ENCODE measurements at places on chromosomes 3 and 15. TPM values are rescaled to one million over a fixed set of nuclear protein-coding genes. Genes with fewer than 3 reads are reported as not detected.

Gene WHAMM
- 4.2 TPM for total RNA-seq

Gene TIPIN
- 19.6 TPM for total RNA-seq

Gene CIAO2A
- total RNA-seq: 90.8 TPM

Gene CSPG5
- 0.29 TPM for total RNA-seq

- DNase-seq: no peak
Observed at GRCh38 chr15:70487387-70487740, 276.0 kb downstream of the UACA start.

DNA sequence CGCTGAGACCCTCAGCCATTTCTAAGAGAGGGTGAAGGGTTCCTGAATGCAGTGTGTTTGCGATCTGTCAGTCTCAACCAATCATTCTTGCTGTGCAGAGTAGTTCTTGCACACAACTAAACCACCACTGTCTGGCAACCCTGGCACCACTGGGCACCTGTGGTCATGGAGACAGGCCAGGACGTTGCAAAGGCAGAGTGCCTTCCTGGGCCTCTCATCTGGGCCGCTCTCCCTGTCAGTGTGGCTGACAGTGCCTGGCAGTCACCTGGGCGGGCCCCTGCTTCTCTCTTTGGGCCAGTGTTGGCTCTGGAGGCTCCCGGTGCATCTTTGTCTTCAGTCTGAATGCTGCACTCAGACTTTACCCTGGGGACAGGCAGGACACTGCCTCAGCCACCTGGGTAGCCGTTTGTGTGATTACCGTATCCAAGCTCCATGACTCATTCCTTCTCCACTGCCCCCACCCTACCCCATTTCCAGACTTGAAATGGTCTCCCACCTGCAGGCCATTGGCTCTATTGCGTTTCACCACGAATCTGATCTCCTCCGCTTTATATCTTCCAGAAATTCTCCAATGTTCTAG lies 104.6 kb upstream of the KLF13 start:
- no peak for DNase-seq

Measured in LHCN-M2 (cell line).